ENCODE measurements at places on chromosomes 6 and 20.

DNA sequence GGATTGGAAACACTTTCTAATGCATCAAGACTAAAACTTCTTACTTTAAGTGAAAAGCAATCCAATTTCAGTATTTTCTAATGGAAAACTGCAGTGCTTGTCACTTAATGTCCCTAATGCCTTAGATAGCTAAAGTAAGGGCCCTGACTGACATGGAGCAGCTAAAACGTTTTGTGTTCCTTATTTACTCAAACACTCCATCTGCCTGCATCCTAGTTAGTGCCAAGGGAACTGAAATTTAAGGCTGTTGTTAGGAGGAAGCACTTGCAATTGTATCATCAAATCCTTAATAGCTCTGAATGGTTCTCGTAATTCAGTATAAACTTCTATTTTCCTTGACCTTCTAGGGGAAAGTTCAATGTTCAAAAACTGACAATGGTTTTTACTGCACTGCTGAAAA, 127.4 kb downstream of the GJA10 start:
- no peak for DNase-seq

GRCh38 chr20:52190437-52191131, 995 bp downstream of the ZFP64 start:
- DNase-seq = peak; percentile 65

DNA sequence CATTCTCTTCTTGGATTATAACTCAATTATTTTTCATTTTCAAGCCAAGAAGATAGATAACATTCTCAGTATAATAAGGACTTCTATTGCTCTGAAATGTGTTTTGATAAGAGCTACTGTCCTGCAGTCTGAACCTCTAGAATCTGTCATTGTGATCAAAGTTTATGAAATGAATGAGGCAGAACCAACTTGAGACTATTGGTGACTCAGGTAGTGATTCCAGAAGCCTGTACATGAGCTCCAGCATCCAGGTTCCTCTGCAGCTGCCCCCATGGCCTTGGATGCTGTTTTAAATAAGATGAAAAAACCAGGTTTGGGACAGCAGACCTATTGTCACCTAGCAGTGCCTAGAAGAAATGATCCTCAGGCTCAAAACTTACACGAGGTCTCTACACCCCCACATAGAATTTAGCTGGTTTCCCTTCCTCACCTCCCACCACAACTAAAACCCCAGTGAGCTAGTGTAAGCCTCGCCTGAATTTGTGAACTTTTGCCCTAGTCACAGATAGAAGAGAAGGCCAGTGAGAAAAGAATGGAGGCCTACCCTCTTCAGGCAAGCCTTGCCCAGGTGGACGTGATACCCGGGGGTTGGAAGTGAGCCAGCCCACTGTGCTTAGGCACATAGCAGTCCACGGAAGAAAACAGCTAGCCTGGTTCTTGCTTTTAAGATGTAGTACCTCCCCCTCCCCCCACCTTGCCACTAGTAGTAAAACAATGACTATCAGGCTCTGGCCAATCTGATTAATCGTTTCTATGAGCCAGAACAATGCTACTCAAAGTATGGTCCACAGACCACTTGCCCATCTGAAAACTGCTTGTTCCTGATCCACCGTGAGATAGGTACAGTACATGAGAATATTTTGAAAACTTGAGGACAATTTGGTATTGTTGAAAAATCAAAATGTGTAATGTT, 73.0 kb upstream of the SYNJ2 start:
- no peak for DNase-seq

DNA sequence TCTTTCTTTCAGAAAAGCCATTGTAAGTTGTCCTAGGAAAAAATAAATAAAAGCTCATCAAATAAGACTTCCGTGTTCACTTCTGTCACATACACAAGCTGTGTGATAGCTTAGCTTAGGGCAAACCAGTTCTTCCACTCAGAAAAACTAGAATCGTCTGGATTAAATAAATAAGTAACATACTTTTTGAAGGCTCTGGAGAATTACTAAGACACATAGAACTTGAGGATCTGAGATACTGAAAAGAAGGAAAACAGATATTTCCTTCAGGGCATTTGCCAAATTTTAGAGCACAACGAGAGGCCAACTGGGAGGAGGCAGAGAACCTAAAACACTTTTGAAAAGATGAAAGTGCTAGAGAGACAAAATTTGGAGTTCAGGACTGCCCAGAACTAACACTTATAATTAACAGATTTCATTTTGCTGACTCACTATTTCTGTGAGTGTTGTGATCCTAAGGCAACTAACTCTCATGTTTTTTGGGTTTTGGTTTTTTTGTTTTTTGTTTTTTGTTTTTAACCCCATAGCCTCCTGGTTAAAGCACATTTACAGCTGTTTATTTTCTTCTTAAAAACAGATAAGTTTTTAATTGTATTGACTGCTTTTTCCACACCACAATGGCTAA, 38.7 kb upstream of the THEMIS start:
- no peak for DNase-seq
